Peyer's patch (tissue), 4 donors: ENCODE measurements at places on chromosomes 7 and 10.
A peak's percentile ranks its signal among the peaks of the same experiment; 100 is the strongest.

DNA sequence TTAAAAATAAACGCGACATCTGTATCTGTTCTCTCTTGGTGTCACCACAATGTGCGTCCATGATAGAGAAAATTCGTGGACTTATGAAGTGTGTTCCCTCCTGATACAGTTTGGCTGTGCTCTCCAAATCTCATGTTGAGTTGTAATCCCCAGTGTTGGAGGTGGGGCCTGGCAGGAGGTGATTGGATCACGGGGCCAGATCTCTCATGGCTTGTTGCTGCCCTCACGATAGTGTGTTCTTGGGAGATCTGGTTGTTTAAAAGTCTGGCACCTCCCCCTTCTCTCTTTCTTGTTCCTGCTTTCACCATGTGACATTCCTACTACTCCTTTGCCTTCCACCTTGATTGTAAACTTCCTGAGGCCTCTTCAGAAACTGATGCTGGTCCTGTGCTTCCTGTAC is 229.4 kb upstream of the MYO3A start:
- H3K27ac ChIP-seq, result no peak overlapping the region
- H3K36me3 ChIP-seq, result no peaks in the 10 kb centered on the region
- H3K27me3 ChIP-seq, result no peaks in the 10 kb centered on the region

GRCh38 chr10:6473901-6474370 is 106.1 kb downstream of the PRKCQ start:
- no peak for DNase-seq
- H3K4me1 ChIP-seq, result no peaks in the 10 kb centered on the region
- H3K27ac ChIP-seq, result peak overlapping the region; percentile 57
- no peaks in the 10 kb centered on the region for H3K36me3 ChIP-seq
- no peak overlapping the region for H3K4me3 ChIP-seq
- no peaks in the 10 kb centered on the region for H3K27me3 ChIP-seq

- DNase-seq, result peak; percentile 88
- H3K4me1 ChIP-seq, result no peaks in the 10 kb centered on the region
- H3K27me3 ChIP-seq, result no peaks in the 10 kb centered on the region
- H3K4me3 ChIP-seq, result peak overlapping the region; percentile 51
- H3K36me3 ChIP-seq, result no peaks in the 10 kb centered on the region
- H3K27ac ChIP-seq, result peak overlapping the region; percentile 85
These were observed 167.0 kb upstream of the PPP1R3A start for GRCh38 chr7:114085592-114086501.

GRCh38 chr10:8036506-8037198 is 17.8 kb upstream of the GATA3 start:
- no peak overlapping the region for H3K27ac ChIP-seq
- H3K27me3 ChIP-seq, result peaks cover 2% of the 10 kb centered on the region
- H3K36me3 ChIP-seq, result no peaks in the 10 kb centered on the region

- no peak overlapping the region for H3K4me3 ChIP-seq
- no peaks in the 10 kb centered on the region for H3K36me3 ChIP-seq
- H3K27me3 ChIP-seq, result no peaks in the 10 kb centered on the region
- no peak for DNase-seq
- H3K4me1 ChIP-seq, result no peaks in the 10 kb centered on the region
These were observed 5.1 kb downstream of the UBE2D4 start for GRCh38 chr7:43931346-43931745.

DNA sequence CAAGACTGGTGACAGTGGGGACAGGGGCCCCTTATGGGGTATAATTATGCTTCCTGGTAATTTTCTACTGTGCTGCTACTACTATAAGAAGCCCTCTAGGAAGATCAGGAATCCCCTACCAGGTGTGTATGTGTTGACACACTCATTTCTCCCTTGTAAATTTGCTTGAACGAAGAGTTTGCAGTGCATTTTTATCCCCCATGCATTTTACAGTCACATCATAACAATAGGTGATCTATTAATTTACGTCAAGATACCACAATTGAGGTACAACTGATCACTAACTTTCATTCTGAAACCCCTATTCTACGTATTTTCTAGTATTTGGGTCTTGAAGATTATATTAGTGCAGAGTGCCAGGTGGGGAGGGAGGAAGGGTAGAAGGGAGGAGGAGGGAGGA is 252.2 kb downstream of the NSUN6 start:
- no peak overlapping the region for H3K4me3 ChIP-seq
- no peaks in the 10 kb centered on the region for H3K4me1 ChIP-seq
- H3K36me3 ChIP-seq, result no peaks in the 10 kb centered on the region
- H3K27ac ChIP-seq, result no peak overlapping the region
